ENCODE measurements at places on chromosomes 2 and 18.

DNA sequence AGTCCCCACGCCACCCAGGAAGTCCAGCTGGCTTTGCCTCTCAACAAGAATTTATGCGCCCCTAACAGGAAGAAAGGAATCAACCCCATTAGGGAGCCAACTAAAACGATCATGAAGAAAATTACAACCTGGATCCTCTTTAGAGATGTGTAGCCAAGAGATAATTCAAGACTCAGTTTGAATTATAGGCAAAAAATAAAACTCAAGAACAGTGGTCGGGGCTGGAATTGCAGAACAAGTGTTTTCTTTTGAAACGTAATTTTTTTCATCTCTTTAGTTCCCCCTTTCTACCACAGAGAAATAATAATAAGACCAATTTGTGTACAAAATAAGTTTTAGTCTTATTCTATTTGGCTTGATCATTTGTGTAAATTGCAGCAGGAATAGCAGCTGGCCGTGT is 22.4 kb downstream of the PDCD1 start:
- no peak for DNase-seq

- no peak for DNase-seq
These were observed 827.0 kb downstream of the BCL11A start for GRCh38 chr2:59726228-59727120.

GRCh38 chr2:214575030-214575429 is 164.2 kb downstream of the VWC2L start:
- no peak for DNase-seq

GRCh38 chr2:12896318-12896982 is 179.7 kb downstream of the TRIB2 start:
- no peak for DNase-seq

- DNase-seq: no peak
These were observed 31.0 kb downstream of the ACVR1 start for GRCh38 chr2:157845081-157845480.

DNA sequence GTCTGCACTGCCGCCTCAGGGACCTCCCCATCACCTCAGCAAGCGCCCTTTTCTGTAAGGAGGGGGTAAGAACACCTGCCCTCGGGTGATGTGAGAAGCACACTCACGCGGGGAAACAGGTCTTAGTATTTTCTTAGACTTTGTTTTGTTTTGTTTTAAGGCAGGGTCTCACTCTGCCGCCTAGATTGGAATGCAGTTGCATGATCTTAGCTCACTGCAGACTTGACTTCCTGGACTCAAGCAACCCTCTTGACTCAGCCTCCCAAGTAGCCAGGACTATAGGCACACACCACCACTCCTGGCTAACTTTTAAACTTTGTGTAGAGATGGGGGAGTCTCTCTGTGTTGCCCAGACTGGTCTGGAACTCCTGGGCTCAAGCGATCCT is 37.1 kb downstream of the RAMP1 start:
- no peak for DNase-seq

DNA sequence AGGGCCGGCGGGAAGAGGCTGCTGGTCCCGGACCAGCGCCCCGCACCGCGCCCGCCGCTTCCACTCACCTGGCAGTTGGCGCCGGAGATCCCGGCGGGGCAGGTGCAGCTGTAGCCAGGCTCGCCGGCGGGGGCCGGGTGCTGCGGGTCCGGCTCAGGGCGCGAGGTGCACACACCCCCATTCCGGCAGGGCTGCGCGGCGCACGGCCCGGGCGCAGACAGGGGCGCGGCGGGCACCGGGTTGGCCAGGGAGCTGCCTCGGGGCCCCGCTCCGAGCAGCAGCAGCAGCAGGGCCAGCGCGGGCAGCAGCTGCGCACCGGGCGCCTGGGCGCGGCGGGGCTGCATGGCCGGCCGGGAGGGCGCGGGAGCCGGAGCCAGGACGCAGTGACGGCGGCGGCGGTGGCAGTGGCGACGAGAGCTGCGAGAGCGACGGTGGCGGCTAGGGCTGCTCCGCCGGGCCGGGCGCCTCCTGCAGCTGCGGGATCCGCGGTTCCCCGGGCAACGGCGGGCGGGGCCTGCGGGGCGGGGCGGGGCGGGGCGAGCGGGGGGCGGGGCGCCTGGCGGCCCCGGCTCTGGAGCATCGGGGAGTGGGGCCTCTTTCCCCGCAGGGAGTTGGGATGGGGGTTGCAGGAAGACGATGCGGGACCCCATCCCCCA is at the start of gene DNER:
DNER (minus strand) TSS at position 476 of the 656 bp plus-strand sequence; CDS start at position 344, 132 bp downstream.
- peak; percentile 11 for DNase-seq
